ENCODE measurements at places on chromosomes 3 and 15. TPM values are rescaled to one million over a fixed set of nuclear protein-coding genes. Genes with fewer than 3 reads are reported as not detected.

GRCh38 chr15:79872358-79873017 lies 24.3 kb downstream of the MTHFS start:
- no peak overlapping the region for H3K4me3 ChIP-seq
- H3K27me3 ChIP-seq, result no peaks in the 10 kb centered on the region
- H3K27ac ChIP-seq, result no peak overlapping the region
- H3K4me1 ChIP-seq, result no peaks in the 10 kb centered on the region
- H3K36me3 ChIP-seq, result no peaks in the 10 kb centered on the region
- DNase-seq, result no peak

GRCh38 chr15:80697075-80697685 lies 2.1 kb downstream of the ABHD17C start:
- H3K4me1 ChIP-seq, result no peaks in the 10 kb centered on the region
- H3K36me3 ChIP-seq, result no peaks in the 10 kb centered on the region
- no peak overlapping the region for H3K27ac ChIP-seq
- no peak for DNase-seq

The SCN11A gene
- 0.12 TPM for total RNA-seq

DNA sequence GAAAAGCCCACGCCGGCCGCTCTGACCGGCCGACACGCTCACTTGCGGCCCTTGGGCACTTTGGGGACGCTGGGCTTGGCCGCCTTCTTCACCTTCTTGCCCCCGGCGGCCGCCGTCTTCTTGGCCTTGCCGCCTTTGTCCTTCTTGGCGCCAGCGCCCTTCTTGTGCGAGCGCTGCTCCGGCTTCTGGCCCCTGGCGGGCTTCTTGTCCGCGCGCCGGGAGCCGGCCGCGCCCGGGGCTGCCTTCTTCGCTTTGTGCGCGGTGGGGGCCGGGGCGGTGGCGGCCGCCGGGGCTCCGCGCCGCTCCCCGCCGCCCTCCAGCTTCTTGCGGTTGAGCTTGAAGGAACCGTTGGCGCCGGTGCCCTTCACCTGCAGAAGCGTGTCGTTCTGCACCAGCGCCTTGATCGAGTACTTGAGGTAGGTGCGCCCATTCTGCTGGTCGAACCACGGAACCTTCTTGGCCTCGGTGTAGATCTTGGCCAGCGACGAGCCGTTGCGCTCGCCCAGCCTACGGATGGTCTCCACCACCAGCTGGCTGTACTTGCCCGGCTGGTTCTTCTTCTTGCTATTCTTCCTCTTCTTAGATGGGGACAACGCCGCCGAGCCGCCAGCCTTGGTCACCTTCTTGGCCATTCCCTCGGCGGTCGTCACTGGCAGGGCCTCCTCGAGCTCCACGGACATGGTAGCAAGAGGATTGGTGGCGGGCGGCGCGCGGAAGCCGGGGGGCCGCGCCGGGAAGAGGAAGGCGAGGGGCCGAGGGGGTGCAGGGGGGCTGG lies 36.7 kb downstream of the HMCES start:
- H3K27me3 ChIP-seq, result no peaks in the 10 kb centered on the region
- H3K36me3 ChIP-seq, result no peaks in the 10 kb centered on the region
- DNase-seq, result peak; percentile 53
- peak overlapping the region; percentile 93 for H3K27ac ChIP-seq
- peaks cover 4% of the 10 kb centered on the region for H3K4me1 ChIP-seq

GRCh38 chr15:57356636-57357035 lies 19.7 kb upstream of the CGNL1 start:
- H3K4me3 ChIP-seq, result no peak overlapping the region
- no peaks in the 10 kb centered on the region for H3K4me1 ChIP-seq
- no peaks in the 10 kb centered on the region for H3K27me3 ChIP-seq
- no peak for DNase-seq

GRCh38 chr15:73023071-73023470 lies 29.2 kb upstream of the NEO1 start:
- no peaks in the 10 kb centered on the region for H3K27me3 ChIP-seq
- no peaks in the 10 kb centered on the region for H3K4me1 ChIP-seq
- no peak for DNase-seq
- H3K27ac ChIP-seq, result no peak overlapping the region
- no peak overlapping the region for H3K4me3 ChIP-seq

DNA sequence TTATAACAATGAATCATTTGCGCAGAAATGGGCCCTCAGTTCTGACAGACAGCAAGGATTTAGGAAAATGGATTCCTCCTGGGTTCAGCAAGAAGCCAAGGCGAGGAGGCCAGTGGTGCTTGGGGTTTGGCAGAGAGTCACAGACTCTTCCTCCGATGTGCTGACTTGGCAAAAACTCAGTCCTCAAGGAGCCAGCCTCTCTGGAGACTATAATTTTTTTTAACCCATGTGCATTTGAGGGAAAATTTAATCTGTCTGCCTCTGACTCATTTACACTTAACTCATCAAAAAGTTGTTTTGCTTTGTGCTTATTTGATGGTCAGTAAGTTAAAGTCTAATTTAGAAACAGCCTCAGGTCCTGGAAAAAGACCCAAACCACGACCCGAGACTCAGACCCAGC lies 34.2 kb upstream of the SLC24A5 start:
- H3K36me3 ChIP-seq, result no peaks in the 10 kb centered on the region
- H3K4me1 ChIP-seq, result no peaks in the 10 kb centered on the region
- H3K4me3 ChIP-seq, result no peak overlapping the region
- no peak for DNase-seq
- H3K27me3 ChIP-seq, result no peaks in the 10 kb centered on the region
- no peak overlapping the region for H3K27ac ChIP-seq

The SEC62 gene
- 20.0 TPM for total RNA-seq

- H3K27ac ChIP-seq, result no peak overlapping the region
- H3K27me3 ChIP-seq, result no peaks in the 10 kb centered on the region
- no peaks in the 10 kb centered on the region for H3K4me1 ChIP-seq
- no peak for DNase-seq
- H3K36me3 ChIP-seq, result no peaks in the 10 kb centered on the region
Observed at GRCh38 chr3:144665567-144666053, 694.0 kb downstream of the DIPK2A start.

- DNase-seq, result no peak
- H3K36me3 ChIP-seq, result no peaks in the 10 kb centered on the region
- H3K27me3 ChIP-seq, result no peaks in the 10 kb centered on the region
- no peak overlapping the region for H3K4me3 ChIP-seq
Observed at GRCh38 chr15:90306560-90306959, 41.1 kb downstream of the NGRN start.

DNA sequence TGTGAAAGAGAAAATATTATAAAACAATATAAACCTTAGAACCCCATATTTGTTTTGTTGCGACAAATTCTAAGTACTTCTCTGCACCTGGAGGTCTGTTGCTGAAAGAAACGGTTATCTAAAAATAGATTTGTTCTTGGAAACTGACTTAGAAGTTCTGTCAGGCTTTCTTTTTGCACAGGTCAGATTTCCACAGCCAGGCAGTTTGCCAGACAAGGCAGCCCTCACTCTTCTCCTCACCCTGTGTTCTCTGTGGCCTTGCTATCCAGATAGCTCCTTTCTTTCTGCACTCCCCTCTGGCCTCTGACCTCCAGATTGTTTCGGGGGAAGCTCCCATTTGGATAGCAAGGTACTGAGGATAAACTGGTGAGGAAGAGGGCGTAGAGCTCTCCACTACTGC lies 413.3 kb upstream of the ONECUT1 start:
- H3K4me3 ChIP-seq, result no peak overlapping the region
- H3K27ac ChIP-seq, result no peak overlapping the region
- no peaks in the 10 kb centered on the region for H3K36me3 ChIP-seq
- H3K27me3 ChIP-seq, result no peaks in the 10 kb centered on the region
- no peak for DNase-seq

DNA sequence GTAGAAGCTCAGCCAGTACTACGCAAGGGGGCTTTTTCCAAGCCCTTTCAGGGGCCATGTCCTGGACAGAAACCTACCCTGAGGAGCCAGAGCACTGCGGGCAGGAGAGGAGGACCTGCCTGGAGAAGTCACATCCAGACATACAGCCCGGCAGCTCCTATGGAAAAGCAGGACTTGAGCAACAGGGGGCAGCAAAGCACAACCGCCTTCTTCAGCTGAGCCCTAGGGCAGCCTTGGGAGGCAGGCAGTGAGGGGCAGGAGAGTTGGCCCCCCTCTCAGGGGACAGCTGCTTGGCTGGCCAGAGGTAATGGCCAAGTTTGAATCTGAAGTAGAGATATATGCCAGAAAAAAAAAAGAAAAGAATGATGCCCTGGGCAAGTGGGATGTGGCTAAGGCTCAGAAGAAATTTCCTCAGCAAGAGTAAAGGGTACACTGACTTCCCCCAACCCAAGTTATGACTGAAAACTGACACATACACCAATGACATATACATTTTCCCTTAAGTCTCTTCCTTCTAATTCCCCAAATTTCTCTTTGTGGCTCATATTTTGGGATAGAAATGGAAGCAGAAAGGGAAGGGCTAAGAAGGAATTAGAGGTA lies 56.9 kb downstream of the CYP19A1 start:
- H3K36me3 ChIP-seq, result no peaks in the 10 kb centered on the region
- H3K27ac ChIP-seq, result no peak overlapping the region
- no peaks in the 10 kb centered on the region for H3K4me1 ChIP-seq

DNA sequence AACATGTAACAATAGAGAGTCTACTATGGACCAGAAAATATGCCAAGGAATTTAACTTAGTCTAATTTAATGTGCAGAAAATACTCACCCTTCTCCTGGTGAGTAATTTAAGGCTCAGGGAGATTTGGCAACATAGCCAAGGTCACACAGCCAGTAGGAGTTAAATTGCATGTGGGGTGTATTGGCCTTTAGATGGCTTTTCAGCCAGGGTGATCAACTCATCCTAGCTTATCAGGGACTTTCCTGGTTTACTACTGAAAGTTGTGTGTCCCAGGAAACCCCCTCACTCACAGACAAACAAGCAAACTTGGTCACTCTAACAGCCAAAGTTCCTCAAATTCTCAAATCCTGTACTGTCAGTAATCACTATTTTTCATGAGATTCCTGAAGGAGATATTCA lies 2.6 kb upstream of the SLC9A9 start:
- DNase-seq, result no peak
- no peaks in the 10 kb centered on the region for H3K27me3 ChIP-seq
- no peaks in the 10 kb centered on the region for H3K36me3 ChIP-seq
- H3K27ac ChIP-seq, result no peak overlapping the region
- H3K4me3 ChIP-seq, result no peak overlapping the region

The KNL1 gene
- 33.5 TPM for total RNA-seq

GRCh38 chr15:73403171-73403570 lies 34.4 kb upstream of the HCN4 start:
- H3K4me3 ChIP-seq, result no peak overlapping the region
- H3K27me3 ChIP-seq, result no peaks in the 10 kb centered on the region
- H3K27ac ChIP-seq, result no peak overlapping the region

The CCDC191 gene
- 9.7 TPM for total RNA-seq

GRCh38 chr15:63530752-63531299 lies 26.4 kb downstream of the USP3 start:
- no peak for DNase-seq
- H3K4me1 ChIP-seq, result no peaks in the 10 kb centered on the region
- H3K27me3 ChIP-seq, result no peaks in the 10 kb centered on the region
- H3K27ac ChIP-seq, result no peak overlapping the region
- H3K4me3 ChIP-seq, result no peak overlapping the region
- H3K36me3 ChIP-seq, result no peaks in the 10 kb centered on the region

DNA sequence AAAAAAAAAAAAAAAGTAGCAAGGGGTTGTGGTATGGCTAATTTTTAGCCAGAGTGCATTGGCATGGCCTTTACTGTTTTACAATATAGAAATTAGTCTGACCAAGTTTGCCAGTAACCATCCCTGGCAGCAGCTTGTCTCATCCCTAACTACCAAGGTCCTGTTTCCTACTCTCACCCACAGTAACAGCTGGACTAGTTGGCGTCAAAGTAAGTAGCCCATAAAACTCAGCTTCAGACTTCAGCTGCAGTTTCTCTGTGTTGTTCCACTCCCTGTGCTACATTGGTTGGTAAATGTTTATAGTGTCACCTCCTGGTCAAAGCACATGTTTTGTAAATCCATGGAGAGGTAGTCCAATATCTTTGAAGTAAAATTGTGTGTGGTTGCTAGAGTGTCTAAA lies 691.3 kb downstream of the ZPLD1 start:
- no peak for DNase-seq
- H3K36me3 ChIP-seq, result no peaks in the 10 kb centered on the region
- no peaks in the 10 kb centered on the region for H3K4me1 ChIP-seq
- H3K27me3 ChIP-seq, result no peaks in the 10 kb centered on the region
- H3K4me3 ChIP-seq, result no peak overlapping the region

The GXYLT2 gene
- total RNA-seq, result 16.8 TPM

DNA sequence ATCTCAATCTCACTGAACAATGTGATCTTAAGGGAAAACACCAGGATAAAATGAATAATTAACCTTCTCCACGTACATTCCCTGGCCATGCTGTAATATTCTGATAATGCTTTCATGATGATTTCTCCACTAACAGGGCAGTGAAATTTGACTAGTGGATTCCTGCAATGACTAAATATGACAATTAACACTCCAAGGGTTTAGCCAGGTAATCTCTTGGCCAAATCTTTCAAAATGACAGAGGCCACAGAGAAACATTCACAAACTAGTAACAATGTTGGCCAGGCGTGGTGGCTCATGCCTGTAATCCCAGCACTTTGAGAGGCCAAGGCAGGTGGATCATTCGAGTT lies 31.7 kb upstream of the ST8SIA2 start:
- H3K27ac ChIP-seq, result no peak overlapping the region
- H3K4me1 ChIP-seq, result no peaks in the 10 kb centered on the region
- no peak for DNase-seq
- H3K27me3 ChIP-seq, result no peaks in the 10 kb centered on the region

The INTS14 gene
- total RNA-seq, result 28.2 TPM

GRCh38 chr3:115576325-115576875 lies 46.9 kb upstream of the GAP43 start:
- no peak overlapping the region for H3K4me3 ChIP-seq
- H3K36me3 ChIP-seq, result no peaks in the 10 kb centered on the region
- no peak overlapping the region for H3K27ac ChIP-seq
- H3K4me1 ChIP-seq, result no peaks in the 10 kb centered on the region

- H3K4me3 ChIP-seq, result no peak overlapping the region
- no peak for DNase-seq
- no peaks in the 10 kb centered on the region for H3K4me1 ChIP-seq
- no peak overlapping the region for H3K27ac ChIP-seq
Observed at GRCh38 chr15:60635507-60636352, 156.8 kb upstream of the ICE2 start.

The MEX3B gene
- 0.59 TPM for total RNA-seq

The SUMF1 gene
- 71.3 TPM for total RNA-seq

The MUC20 gene
- total RNA-seq, result 0.29 TPM

DNA sequence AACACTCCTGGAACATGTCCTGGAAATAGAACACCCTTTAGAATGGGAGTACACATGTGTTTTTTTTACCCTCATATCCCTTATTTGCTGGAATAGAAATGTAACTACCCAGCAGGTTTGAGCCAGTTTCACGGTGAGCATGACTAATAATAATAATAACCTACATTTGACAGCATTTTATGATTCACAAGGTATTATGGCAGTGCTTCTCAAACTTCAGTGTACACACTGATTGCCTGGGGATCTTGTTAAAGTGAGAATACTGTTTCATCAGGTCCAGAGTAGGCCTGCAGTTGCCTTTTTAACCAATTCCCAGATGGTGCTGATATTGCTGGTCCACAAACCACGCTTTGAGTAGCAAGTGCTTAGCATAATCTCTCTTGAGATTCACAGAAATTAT lies 63.9 kb downstream of the NFKBIZ start:
- no peak for DNase-seq
- H3K27ac ChIP-seq, result no peak overlapping the region
- no peaks in the 10 kb centered on the region for H3K4me1 ChIP-seq

- no peaks in the 10 kb centered on the region for H3K4me1 ChIP-seq
- no peak overlapping the region for H3K27ac ChIP-seq
- no peak for DNase-seq
- no peaks in the 10 kb centered on the region for H3K36me3 ChIP-seq
Observed at GRCh38 chr15:61420546-61420945, 191.4 kb upstream of the RORA start.

Measured in uterus (tissue), 4 donors.